Muscle of leg (tissue), 16 donors: ENCODE measurements at places on chromosomes 13 and 19.
A peak's percentile ranks its signal among the peaks of the same experiment; 100 is the strongest.

- H3K27ac ChIP-seq = no peak overlapping the region
- H3K4me3 ChIP-seq = no peak overlapping the region
Observed at GRCh38 chr13:113102727-113103126, 2.9 kb upstream of the F7 start.

DNA sequence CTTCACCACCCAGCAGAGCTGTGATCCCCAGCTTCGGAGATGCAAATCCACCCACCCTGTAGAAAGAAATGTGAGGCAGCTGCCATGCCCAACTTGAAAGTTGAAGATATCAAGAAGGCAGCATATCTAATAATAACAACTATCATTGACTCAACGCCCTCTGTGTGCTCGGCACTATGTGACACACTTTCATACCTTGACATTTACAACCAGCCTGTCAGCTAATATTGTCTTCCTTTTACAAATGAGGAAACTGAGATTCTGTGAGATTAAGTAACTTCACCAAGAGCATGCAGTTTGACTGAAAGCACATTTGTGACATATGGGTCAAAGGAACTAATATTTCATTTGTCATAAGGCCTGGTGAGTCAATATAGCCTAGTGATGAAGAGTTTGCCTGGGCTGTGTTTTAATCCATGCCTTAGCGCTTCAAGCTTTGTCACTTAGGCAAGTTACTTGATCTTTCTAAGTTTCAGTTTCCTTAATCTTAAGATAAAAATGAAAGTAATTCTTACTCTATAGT lies 137.0 kb downstream of the FLT1 start:
- no peaks in the 10 kb centered on the region for H3K27me3 ChIP-seq
- H3K27ac ChIP-seq = no peak overlapping the region
- H3K36me3 ChIP-seq = no peaks in the 10 kb centered on the region
- DNase-seq = no peak

GRCh38 chr13:27037571-27037970 lies 134.0 kb downstream of the USP12 start:
- H3K27ac ChIP-seq = no peak overlapping the region
- H3K4me3 ChIP-seq = no peak overlapping the region
- peaks cover 4% of the 10 kb centered on the region for H3K27me3 ChIP-seq
- H3K36me3 ChIP-seq = no peaks in the 10 kb centered on the region

DNA sequence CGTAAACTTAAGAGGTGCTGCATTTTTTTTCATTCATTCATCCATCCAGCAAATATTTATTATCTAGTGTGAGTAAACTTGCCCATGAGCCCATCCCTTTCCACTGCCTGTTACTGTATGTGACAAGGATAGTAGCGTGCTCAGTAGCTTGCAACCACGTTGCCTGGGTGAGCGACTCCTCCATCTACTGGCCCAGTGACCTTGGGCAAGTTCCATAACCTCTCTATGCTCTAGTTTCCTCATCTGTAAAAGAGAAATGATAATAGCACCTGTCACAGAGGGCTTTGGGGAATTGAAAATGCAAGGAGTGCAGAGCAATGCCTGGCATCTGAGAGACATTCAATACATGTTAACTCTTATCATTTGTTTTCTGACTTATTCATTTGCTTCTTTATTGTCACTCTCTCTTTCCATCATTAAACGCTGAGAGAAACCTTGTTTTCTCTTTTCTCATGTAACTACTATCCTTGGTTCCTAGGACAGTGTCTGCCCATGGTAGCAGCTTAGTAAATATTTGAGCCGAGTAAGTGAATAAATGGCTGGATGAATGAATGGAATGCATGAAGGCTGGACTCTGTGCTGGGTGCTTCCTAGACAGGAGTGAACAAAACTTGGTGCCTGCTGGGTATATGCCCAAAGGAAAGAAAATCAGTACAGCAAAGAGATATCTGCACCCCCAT lies 19.9 kb downstream of the LRCH1 start:
- no peaks in the 10 kb centered on the region for H3K36me3 ChIP-seq
- no peaks in the 10 kb centered on the region for H3K27me3 ChIP-seq
- peak overlapping the region; percentile 92 for H3K27ac ChIP-seq
- no peak overlapping the region for H3K4me3 ChIP-seq
- no peak for DNase-seq
- H3K4me1 ChIP-seq = peaks cover 57% of the 10 kb centered on the region

DNA sequence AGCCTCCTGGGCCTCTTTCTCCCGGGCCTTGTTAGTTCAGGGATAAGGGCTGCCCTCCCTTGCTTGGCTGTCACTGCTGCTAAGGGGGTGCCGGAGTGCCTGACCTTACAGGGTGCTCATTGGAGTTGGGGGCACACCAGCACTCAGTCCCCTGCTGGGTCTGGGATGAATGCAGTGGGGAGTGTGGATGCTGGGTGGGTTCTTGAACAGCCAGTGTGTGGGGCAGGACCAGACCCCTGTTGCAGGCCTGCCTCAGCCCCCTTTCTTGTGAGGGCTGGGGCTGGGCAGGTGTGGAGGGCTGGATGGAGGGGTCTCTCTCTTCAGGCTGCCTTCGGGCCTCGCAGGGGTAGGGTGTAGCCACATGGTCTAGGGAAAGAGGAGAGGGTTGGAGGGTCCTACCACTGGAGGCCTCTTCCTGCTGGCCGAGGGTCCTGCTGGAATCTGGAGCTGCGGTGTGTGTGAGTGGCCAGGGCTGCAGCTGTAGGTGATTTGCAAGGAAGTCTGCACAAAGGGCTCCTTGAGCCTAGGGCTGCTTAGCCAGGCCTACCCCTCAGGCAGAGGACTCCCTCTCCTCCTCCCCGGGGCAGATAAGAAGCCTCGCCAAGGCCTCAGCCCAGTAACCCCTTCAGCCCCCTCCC lies 3.2 kb downstream of the CEBPA start:
- no peak overlapping the region for H3K27ac ChIP-seq
- no peaks in the 10 kb centered on the region for H3K36me3 ChIP-seq
- H3K4me3 ChIP-seq = no peak overlapping the region
- peaks cover 47% of the 10 kb centered on the region for H3K27me3 ChIP-seq

- H3K4me3 ChIP-seq = peak overlapping the region; percentile 34
- H3K27ac ChIP-seq = peak overlapping the region; percentile 90
- no peaks in the 10 kb centered on the region for H3K36me3 ChIP-seq
- peaks cover 36% of the 10 kb centered on the region for H3K27me3 ChIP-seq
- peak; percentile 89 for DNase-seq
- peaks cover 50% of the 10 kb centered on the region for H3K4me1 ChIP-seq
Observed at GRCh38 chr19:47227352-47228167, 3.4 kb downstream of the BBC3 start.

DNA sequence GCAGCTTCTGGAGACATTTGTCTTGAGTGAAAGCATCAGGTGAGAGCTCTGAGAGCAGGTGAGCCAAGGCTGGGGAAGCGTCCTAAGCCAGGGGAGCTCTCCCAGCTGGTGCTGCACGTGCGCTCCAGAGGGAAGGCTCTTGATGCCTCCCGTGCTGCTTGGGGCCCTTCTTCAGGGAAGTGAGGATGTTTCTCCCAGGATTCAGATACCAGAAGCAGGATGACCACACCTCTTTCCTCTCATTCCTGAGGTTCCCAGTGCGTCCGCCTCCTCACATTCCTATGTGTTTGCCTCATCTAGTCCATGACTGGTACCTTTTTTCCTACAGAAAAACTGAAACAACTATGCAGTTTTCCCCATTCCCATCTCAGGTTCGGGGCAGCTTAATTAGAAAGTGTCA lies 231.0 kb upstream of the IRS2 start:
- no peak for DNase-seq
- H3K36me3 ChIP-seq = no peaks in the 10 kb centered on the region
- H3K4me3 ChIP-seq = no peak overlapping the region
- H3K27me3 ChIP-seq = no peaks in the 10 kb centered on the region
- H3K4me1 ChIP-seq = peaks cover 3% of the 10 kb centered on the region

DNA sequence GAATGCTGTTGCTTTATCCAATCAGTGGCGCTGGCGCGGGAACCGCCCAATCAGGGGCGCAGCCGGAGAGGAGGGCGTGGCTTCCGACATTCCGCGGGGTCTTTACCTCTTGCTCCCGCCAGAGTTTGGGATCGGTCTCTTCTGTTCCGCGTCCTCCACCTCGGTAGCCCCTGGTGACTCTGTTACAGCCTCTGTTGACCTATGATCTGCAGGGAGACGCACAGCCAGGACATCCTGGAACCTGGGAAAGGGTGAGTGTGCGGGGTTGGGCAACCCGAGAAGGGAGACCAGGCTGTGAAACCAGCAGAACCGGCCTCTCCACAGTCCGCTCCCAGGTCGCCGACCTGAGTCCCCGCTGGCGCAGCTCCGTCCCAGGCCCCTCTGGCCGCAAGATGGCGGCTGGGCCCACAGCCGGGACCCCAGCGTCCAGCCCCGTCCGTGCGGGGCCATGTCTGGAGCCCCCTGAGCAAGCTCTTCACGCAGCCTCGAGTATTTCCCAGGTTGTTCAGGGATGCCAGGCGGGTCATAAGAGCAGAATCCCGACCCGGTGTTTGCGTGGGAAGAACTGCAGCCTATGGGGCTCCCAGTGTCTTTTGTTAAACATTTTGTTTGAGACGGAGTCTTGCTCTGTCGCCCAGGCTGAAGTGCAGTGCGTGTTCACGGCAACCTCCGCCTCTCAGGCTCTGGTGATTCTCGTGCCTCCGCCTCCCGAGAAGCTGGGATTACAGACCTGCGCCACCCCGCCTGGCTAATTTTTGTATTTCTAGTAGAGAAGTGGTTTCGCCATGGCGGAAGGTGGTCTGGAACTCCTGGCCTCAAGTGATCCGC lies 4.4 kb upstream of the ZNF681 start:
- peaks cover 8% of the 10 kb centered on the region for H3K4me1 ChIP-seq
- no peaks in the 10 kb centered on the region for H3K27me3 ChIP-seq
- H3K4me3 ChIP-seq = peak overlapping the region; percentile 78
- no peaks in the 10 kb centered on the region for H3K36me3 ChIP-seq
- peak overlapping the region; percentile 76 for H3K27ac ChIP-seq

DNA sequence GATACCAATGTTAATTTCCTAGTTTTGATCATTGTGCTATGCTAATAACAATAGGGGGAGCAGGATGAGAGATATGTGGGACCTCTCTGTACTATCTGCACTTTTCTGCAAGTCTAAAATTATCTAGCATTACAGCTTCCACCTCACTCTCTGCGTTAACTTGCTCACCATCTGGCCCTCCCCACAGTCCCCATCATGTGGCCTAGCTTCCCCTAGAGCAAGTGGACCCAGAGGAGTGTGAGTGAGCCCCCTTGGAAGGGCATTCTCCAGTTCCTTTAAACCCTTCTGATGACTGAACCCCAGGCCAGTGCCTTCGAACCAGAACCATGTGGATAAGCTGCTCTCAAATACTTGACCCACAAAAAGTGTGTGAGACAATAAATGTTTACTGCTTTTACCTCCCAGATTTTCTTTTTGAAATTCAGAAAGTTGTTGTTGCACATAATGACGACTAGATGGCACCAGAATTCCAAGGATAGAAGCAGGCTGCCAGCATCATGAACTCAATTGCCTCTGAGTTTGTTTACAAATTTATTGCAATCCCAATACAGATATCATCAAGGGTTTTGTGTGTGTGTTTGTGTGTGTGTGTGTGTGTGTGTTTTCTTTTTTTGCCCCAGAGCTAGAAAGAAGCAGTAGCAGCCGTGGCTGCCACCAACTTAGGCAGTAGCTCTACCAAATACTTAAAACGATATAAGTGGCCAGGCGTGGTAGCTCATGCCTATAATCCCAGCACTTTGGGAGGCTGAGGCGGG lies 49.0 kb upstream of the ZNF780A start:
- H3K4me1 ChIP-seq = no peaks in the 10 kb centered on the region
- DNase-seq = peak; percentile 57
- H3K27me3 ChIP-seq = peaks cover 3% of the 10 kb centered on the region
- H3K4me3 ChIP-seq = no peak overlapping the region

GRCh38 chr13:102132777-102133295 lies 269.0 kb downstream of the FGF14 start:
- no peak for DNase-seq
- no peaks in the 10 kb centered on the region for H3K27me3 ChIP-seq
- no peaks in the 10 kb centered on the region for H3K36me3 ChIP-seq
- H3K4me3 ChIP-seq = no peak overlapping the region

DNA sequence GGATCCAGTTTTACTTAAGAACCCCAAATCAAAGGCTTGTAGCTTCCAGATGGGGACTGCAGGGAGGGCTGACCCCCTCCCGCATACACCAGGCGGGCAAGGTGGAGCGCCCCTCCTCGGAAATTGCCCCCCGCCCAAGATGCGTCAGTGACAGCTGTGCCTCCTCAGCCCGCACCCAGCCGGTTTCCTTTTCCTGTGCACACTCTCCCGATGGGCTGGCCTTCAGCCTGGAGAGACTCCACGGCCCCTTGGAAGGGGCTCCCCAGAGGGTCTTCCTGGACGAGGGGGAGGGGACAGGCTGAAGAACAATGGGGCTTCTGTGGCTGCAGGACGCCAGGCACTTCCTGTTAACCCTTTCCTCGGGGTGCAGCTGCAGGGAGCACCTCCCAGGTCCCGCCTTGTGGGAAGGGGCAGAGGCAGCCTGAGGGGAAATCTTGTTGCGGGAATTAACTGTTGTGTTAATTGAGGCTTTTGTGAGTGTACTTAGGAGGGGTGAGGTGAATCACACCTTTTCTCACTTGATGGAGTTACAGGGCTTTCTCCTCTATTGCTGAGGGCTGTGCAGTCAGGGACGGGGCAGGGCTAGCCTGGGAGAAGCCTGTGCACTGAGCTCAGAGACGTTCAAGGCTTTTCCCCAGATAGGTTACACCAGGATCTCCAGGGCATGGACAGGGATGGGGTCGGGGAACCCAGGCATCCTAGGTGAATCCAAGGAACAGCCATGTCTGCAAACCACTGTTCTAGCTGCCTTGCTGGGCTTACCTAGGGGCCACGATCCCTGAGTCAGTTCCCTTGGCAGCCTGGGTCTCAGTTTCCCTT lies 14.3 kb downstream of the IER2 start:
- peaks cover 47% of the 10 kb centered on the region for H3K4me1 ChIP-seq
- no peaks in the 10 kb centered on the region for H3K27me3 ChIP-seq
- peak; percentile 90 for DNase-seq

DNA sequence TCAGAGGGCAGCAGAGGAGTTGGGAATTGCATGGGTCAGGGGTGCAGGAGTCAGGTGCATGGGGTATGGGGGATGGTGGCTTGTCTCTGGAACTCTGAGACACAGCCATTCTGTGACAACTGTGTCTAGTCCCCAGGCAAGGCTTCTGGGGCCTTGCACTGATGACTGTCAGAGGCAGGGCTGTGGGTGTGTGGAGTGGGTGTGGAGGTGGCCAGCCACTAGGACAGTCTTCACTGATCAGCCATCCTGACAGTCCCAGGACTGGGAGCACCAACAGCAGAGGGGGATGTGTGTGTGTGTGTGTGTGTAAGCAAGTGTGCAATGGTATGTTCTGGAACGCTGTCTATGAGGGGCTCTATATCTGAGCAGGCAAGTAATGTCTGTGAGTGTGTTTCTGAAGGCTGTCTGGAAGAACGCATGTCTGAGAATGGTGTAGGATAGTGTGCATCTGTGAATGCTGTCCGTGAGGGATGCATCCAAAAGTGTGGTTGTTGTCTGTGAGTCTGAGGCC lies 5.4 kb downstream of the NUMBL start:
- no peak overlapping the region for H3K4me3 ChIP-seq
- no peak overlapping the region for H3K27ac ChIP-seq
- DNase-seq = no peak
- H3K27me3 ChIP-seq = no peaks in the 10 kb centered on the region
- peaks cover 54% of the 10 kb centered on the region for H3K36me3 ChIP-seq

GRCh38 chr13:34419025-34419424 lies 523.0 kb upstream of the NBEA start:
- no peak overlapping the region for H3K4me3 ChIP-seq
- peaks cover 18% of the 10 kb centered on the region for H3K4me1 ChIP-seq
- H3K27me3 ChIP-seq = no peaks in the 10 kb centered on the region
- no peak overlapping the region for H3K27ac ChIP-seq
